Testis (tissue), 5 donors: ENCODE measurements at places on chromosomes 1 and 21.

- no peak for DNase-seq
Observed at GRCh38 chr1:23902321-23903278, 10.6 kb downstream of the CNR2 start.

DNA sequence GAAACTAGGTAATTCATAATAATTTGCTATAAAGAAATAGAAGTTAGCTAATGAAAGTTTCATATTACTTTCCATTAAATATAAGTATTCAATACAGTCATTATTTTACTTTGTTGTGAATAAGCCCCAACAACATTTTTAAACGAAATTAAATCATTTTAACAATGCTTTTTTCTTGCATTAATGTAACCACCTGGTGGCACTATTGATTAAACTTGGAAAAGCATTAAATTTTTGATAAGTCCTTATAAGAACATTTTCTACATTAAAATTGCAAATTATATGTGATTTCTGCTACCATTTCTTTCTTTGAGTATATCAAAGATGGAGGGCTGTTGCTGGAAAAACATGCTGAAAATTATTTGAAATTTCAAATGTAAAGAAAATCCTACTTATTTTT is 918.8 kb upstream of the TMPRSS15 start:
- DNase-seq, result no peak

DNA sequence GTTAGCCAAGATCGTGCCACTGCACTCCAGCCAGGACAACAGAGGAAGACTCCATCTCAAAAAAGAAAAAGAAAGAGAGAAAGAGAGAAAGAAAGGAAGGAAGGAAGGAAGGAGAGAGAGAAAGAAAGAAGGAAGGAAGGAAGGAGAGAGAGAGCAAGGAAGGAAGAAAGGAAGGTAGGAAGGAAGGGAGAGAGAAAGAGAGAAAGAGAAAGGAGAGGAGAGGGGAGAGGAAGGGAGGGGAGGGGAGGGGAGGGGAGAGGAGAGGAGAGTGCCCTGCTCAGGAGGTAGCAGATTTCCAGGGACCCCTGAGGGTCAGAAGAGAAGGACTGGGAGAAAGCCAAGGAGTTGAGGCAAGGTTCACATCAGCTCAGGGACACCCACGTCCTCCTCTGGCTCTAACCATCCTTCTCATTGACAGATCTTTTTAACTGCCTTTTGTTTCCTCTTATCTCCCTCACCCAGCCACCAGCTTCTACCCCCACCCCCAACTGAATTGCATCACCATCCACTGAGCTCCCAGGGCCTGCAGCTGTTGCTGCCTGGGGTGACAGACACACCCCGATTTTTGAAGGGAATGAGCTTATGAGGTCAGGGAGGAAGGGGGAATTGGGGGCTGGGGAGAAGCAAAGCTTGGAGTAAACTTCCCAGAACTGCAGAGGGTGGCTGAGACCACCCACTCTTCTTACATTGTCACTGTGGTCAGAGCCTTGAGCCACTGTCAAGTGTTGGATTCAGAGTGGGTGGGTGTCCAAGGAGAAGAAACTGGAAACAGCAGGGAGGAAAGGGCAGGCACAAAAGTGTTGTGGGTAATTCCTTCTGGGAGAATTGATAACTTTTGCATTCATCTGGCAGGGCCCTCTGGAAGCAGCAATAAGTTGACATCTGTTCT is 91.6 kb downstream of the GLUL start:
- peak; percentile 52 for DNase-seq

DNA sequence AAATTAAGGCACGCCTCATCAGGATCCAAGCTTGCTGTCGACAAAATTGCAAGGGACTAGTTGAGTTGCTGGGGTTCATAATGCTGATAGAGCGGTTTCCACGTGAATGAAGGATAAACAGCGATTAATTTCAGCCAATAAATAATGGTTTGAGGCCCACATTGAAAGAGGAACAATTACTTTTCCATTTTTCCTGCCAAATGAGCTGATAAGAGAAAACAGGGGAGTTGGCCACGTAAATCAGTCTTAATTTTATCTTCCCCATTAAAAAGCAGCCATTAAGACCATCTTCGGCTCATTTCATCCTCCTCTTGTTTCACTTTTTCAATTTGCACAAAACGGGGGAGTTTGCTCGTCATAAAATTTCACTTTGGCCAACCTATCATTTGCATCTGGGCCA is 235.5 kb upstream of the RRP15 start:
- DNase-seq, result no peak

GRCh38 chr1:244796719-244797406 is 38.6 kb upstream of the COX20 start:
- peak; percentile 86 for DNase-seq

DNA sequence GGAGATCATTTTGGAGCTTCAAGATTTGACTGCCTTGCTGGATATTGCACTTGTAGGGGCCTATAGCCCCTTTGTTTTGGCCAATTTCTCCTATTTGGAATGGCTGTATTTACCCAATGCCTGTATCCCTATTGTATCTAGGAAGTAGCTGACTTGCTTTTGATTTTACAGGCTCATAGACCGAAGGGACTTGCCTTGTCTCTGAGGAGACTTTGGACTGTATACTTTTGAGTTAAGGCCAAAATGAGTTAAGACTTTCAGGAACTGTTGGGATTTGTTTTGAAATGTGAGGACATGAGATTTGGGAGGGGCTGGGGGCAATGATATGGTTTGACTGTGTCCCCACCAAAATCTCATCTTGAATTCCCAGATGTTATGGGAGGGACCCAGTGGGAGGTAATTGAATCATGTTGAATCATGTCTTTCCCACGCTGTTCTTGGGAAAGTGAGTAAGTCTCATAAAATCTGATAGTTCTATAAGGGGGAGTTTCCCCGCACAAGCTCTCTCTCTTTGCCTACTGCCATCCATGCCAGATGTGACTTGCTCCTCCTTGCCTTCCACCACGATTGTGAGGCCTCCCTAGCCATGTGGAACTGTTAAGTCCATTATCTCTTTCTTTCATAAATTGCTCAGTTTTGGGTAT is 276.1 kb downstream of the LMX1A start:
- DNase-seq, result no peak

GRCh38 chr1:157312082-157312812 is 174.1 kb upstream of the ETV3 start:
- DNase-seq, result no peak

DNA sequence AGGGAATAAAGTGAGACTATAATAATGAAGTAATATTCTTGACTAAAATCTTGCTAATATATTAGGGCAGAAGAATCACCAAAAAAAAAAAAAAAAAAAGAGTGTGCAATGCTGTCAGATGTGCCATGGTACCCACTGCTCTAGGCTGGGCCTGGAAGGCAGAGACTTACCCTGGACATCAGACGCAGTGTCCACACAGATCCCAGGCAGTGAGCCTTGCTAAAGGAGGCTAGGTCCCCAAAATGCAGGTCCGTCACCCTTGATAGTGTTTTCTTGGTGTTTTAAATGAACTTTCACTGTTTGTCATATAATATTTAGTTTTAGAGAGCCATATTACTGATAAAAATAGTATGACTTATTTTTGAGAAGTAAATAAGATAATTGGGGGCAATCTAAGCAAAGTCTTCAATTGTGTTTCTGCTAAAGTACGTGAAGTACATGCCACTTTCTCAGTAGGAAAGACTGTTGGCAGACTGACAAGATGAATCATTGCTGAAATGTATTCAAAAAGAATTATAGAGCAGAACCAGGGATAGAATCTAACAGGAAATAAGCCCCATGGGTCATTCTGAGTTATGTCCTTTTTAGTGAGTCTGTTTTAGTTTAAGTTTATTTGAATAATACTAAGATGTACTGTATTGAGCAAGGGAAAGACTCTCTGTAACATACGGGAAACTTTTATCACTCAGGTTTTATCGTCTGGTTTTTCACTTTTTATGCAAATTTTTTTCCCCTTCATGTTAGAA is 74.6 kb upstream of the PDC start:
- DNase-seq, result no peak
